LHCN-M2 (cell line): ENCODE measurements at places on chromosomes 1 and 21. TPM values are rescaled to one million over a fixed set of nuclear protein-coding genes. Genes with fewer than 3 reads are reported as not detected.

DNA sequence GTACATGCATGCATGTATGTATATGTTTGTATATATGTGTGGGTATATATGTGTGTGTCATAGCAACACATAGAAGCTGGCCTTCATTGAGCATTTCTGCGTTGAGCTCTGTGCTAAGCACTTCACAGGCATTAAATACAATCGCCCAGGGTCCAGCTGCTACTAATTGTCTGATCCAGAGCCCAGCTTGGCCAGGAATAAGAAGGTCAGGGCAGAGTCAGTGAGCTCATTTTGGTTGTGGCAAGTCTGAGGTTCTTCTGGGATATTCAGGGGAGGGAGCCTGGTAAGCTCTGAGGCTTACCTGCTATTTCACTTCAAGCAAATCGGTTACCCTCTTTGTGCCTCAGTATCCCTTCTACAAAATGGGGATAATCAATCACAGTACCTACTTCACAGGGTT, 59.6 kb downstream of the FOXO6 start:
- peak; percentile 45 for DNase-seq

The SPATA45 gene
- not detected in 2 replicates for total RNA-seq

The PLXNA2 gene
- 17.7 and 24.2 TPM in 2 replicates for total RNA-seq

GRCh38 chr1:25017436-25018109, 87.5 kb upstream of the RUNX3 start:
- no peak for DNase-seq

GRCh38 chr1:5643360-5644107, 348.7 kb downstream of the NPHP4 start:
- no peak for DNase-seq

DNA sequence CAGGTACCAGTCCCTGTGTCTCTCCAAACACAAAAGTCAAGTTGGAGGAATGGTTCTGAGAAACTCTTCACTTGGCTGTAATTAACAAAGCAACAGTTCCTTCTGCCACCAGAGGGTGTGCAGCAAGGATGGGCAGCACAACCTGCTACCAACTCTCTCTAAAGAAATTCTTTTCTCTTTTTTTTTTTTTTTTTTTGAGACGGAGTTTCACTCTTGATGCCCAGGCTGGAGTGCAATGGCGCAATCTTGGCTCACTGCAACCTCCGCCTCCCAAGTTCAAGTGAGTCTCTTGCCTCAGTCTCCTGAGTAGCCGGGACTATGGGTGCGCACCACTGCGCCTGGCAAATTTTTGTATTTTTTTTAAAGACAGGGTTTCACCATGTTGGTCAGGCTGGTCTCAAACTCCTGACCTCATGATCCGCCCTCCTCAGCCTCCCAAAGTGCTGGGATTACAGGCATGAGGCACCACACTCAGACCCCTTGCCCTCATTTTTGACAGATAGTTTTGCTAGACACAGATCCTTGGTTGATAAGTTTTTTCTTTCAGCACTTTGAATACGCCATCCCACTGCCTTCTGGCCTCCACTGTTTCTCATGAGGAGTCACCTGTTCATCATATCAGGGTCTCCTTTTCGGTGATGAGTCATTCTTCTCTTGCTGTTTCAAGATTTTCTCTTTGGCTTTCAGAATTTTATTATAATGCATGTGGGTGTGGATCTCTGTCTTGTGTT, 12.1 kb upstream of the DEGS1 start:
- DNase-seq, result peak; percentile 10

The CFHR2 gene
- not detected in 2 replicates for total RNA-seq

The TENT5C gene
- under 0.01 TPM in 1 of 2 replicates, not detected in the other for total RNA-seq

DNA sequence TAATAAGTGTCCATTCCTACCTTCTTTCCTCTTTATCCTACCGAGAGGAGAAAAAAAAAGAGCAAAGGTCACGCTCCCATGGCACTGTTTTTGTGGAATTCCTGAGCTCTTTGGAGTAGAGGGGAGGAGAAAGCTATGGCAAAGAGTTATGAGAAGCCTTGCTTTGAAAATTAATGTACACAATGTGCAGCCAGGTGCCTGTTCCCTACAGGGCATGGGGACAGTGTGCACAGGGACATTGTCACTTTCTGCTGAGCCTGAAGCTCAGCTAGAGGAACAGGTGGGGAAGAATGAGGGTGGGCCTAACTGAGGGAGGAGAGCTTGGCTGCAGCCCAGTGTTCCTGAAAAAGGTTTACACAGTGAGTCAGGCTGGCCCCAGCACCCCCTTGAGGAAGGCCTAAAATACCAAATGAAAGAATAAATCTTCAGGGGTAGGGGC, 66.1 kb downstream of the PLXNA2 start:
- peak; percentile 37 for DNase-seq

GRCh38 chr1:193437785-193438184, 251.4 kb upstream of the B3GALT2 start:
- no peak for DNase-seq

- no peak for DNase-seq
Observed at GRCh38 chr1:150909585-150910180, 16.5 kb upstream of the SETDB1 start.

DNA sequence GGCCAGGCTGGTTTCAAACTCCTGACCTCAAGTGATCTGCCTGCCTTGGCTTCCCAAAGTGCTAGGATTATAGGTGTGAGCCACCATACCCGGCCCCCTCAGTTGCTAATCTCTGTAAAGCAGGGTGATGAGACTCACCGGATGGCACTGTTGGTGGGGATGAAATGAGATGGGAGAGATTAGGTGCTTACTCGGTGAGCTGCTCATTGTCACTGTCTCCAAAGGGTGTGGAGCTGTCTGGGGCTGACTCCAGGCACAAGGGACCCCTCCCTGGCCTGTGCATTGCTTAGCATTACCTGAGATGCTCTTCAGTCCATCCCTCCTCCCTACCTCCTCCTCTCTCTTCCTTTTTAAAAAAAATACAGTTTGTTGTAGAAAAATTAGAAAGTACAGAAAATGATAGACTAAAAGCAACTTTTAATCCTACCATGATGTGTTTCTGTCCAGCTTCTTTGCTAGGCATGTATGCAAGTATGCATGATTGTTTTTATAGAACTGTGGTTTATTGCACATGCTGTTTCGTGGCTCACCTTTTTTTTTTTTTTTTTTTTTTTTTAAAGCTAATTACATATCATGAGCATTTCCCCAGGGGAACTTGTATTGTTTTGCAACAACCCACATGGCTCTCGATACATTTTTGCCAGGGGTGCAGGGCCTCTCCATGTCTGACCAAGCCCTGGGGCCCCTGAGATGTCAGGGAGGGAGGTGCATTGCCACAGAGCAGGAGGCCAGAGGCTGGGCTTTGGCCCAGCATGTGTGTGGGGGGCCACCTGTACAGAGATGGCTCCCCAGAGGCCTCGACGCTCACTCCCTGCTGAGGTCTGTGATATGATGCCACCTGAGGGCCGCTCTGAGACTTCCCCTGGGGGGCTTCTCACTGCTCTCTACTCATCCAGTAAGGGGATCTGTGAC, 55.4 kb downstream of the ARHGEF10L start:
- no peak for DNase-seq

- no peak for DNase-seq
Observed at GRCh38 chr21:44701541-44701940, 4.6 kb downstream of the KRTAP10-12 start.

GRCh38 chr1:179882253-179883039, at the start of gene TOR1AIP1:
TOR1AIP1 (plus strand) TSS chr1:179882285; CDS start chr1:179882503, 218 bp downstream.
- peak; percentile 97 for DNase-seq

The GSTM1 gene
- 1.1 and 1.2 TPM in 2 replicates for total RNA-seq

- no peak for DNase-seq
Observed at GRCh38 chr1:152039461-152039860, 2.7 kb upstream of the S100A11 start.

DNA sequence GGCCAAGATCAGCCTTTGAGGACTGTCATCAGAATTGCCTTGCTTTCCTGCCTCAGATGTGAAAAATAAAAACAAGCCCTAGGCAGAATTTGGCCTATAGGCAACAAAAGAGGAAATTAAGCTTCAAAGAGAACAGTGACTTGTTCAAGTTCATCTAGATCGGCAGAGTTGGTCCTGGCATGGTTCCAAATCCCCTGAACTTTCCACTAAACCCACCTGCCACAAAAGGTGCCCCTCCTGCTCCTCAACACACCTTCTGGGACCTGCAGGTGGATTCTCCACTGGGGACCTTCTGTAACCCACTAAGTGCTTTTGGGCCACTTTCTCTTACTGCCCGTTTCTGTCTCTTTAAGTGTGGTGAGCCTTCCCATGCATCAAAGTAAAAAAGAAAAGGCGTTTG, 42.5 kb upstream of the LRRN2 start:
- DNase-seq, result no peak

- no peak for DNase-seq
Observed at GRCh38 chr1:241332987-241333386, 24.0 kb downstream of the RGS7 start.

DNA sequence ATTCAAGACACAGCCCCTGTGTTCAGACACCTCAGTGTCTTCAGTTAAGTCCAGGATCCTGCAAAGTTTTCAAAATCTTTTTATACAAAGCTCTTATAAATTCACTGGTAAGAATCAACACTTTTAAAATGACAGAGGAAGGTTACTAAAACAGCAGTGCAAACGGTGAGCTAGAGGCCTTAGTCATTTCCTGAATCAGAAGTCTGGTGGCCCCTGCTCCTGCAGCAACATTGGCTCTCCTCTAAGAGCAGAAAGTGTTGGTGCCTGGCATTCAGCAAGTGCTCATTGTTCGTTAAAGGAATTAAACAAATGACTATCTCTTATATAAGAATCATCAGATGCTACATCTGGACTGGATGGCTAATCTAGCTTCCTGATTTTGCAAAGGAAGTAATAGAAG, 282.9 kb downstream of the PTGER3 start:
- DNase-seq, result peak; percentile 31

The SMG7 gene
- 18.8 and 30.1 TPM in 2 replicates for total RNA-seq
